Daoy (cell line): ENCODE measurements at places on chromosomes 16 and 17. TPM values are rescaled to one million over a fixed set of nuclear protein-coding genes. Genes with fewer than 3 reads are reported as not detected.

DNA sequence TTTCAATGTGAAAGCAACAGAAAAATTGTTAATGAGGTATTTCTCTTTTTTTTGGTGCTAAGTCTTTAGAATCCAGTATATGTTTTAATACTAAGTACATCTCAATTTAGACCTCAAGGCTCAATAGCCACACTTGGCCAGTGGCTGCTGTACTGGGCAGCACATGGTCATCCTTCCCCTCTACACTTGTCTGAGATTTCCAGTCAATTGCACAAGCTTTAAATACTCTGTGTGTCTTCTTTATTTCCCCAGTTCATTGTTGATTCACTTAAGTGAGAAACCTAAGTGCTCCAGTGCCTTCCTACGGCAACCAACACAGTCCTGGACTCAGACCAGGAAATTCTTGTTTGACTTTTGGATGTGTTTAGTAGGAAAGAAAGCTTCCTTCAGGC is 62.2 kb downstream of the TNRC6C start:
- no peak for DNase-seq

DNA sequence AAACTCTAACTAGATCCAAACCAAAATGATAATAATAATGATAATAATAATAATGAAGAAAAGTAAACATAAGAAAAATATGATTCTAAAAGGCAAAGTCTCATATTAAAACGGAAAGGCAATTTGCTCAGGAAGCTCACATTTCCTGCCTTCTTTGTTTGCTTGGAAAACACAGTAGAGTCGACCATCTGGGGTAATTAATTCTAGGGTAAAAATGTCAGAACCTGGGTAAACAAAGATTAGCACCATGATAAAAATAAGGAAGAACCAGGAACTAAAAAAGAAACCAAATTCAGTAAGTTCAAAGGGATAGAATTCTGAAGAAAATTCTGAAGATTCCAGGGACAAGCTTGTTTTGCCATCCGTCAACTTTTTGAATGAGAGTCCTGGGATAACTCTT is 16.2 kb downstream of the KRABD2 start:
- no peak for DNase-seq

- no peak for DNase-seq
Measured at GRCh38 chr17:35982409-35983191, 1.3 kb upstream of the CCL16 start.

GRCh38 chr17:30200106-30200505 is 35.4 kb downstream of the SLC6A4 start:
- DNase-seq = no peak

DNA sequence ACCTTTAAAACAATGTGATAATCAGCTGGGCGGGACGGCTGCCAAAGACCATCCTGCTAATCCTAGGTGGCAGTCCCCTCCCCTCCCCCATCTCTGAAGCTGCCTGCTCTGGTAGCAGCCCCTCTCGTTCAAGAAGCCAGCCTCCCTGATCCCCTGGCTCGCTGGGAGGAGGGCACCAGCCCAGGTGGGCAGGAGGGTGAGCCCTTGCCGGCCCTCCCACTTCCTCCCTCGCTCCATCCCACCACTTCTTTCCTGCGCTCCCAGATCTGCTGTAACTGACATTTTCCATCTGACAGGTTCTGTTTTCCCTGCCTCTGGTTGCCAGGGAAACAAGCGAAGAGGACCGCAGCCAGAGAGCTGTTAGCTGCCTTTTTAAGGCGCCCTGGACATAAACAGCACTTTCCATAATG is 155.7 kb upstream of the TNRC6C start:
- DNase-seq = peak; percentile 48

- no peak for DNase-seq
Measured at GRCh38 chr16:12314653-12315185, 338.2 kb downstream of the SNX29 start.

DNA sequence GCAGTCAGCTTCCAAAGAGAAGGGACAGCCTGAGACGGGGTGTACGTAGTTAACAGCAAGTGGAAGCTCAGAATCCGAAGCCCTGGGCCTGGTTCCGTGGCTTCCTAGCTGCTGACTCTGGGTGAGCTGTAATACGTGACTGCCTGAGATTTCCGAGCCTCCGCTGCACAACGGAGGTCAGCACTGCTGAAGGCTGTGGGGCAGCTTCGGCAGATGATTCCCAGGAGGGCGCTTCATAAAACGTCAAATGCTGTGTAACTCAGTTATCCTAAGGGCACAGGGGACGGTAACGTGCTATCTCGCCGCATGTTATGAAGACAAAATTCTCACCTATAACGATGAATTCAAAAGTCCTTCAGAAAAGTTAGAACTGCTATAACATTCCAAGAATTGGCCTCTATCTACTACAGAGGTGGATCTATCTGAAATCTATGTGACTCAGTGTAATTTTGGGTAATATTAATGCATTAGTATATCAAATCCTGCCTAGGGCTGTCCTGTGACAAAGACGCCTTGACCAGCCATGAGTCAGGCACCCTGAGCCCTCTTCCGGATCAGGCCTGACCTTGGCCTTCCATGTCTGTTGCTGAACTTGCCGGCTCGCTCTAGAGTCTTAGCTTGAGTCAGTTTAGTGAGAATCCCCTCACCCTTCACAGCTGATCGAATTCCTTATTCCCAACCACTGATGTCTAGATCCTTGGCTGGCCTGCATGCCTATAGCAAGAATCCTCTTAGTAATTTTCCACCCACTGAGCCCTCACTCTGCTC is 43.5 kb downstream of the MARF1 start:
- DNase-seq = no peak

DNA sequence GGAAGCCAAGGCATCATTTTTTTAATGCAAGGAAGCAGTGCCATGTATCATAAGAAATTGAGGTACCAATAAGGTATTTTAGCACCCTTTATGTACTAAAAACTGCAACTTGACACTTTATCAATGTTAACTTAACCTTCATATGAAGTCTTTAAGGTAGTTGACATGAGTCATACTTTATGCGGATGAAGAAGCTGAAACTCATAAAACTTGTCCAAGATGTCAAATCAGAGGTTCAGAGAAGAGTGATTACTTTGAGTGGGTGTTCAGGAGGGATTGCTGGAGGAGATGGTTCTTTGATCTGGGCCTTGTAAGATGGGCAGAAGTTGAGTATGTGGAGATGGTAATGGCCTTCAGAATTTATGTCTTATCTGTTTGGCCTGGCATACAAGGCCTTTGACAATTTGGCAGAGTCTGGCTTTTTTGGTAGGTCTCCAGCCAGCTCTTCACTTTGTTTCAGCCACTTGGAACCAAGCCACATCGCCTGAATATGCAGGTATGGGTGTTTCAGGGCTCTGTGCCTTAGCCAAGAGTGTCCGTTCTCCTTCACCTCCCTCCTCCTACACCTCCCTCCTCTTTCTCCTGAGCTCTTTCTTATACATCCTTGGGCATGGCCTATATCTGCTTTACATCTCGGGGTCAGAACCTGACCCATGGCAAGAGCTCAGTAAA is 23.7 kb downstream of the YPEL2 start:
- DNase-seq = no peak

GRCh38 chr17:61331886-61332285 is 67.8 kb upstream of the TBX2 start:
- DNase-seq = no peak

GRCh38 chr16:69930117-69930776 is 20.9 kb upstream of the CLEC18A start:
- peak; percentile 62 for DNase-seq

GRCh38 chr16:46606231-46606630 is 14.9 kb downstream of the SHCBP1 start:
- DNase-seq = no peak

DNA sequence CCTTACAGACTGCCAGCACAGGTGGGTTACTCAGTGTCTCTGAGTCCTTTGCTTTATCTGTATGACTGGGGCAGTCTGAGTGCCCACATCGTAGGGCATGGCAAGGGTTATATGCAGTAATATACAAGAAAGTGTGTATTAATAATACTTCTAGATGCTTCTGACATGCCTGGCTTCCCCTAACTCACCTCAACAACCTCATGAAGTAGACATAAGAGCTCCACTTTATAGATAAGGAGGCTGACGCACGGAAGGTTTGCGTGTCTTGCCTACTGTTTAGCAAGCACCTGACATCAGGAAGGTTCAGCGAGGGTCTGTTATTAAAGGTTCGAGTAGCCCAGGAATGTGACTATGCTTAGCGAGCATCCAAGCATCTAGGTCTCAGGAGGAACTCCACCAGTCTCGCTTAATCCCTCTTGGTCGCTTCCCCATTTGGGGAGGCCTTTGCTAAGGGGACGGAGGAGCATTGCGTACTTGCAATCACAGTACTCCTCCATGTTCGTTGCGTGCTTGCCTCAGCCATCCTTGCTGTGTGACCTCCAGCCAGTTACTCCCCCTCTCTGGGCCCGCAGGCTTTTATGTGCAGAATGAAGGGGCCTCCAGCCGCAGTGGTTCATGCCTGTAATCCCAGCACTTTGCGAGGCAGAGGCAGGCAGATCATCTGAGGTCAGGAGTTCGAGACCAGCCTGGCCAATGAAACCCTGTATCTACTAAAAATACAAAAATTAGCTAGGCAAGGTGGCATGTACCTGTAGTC is 1.6 kb downstream of the KCNG4 start:
- DNase-seq = no peak

DNA sequence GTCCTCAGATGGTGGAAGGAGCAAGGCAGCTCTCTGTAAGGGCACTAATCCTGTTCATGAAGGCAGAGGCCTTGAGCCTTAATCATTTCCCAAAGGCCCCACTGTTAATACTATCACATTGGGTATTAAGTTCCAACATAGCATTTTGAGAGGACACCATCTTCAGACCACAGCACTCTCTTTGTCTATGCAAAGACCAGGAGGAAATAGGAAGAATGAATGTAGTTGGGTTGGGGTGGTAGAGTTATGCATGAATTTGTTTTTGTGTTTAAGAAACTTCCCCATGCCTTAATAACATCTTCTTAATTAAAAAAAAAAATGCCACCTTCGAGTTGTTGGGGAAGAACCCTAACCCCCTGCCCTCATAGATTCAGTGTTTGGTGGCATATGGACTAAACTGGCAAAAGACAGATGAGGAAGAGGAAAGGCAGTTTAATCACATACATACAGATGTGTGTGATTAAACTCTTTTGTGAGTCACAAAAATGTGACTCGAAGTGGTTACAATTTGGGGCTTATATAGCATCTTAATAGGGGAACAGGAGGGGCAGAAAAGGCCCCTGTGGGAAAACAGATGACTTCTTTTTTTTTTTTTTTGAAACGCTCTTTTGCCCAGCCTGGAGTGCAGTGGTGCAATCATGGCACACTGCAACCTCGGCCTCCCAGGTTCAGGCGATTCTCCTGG is 35.0 kb upstream of the SLC5A10 start:
- DNase-seq = no peak

DNA sequence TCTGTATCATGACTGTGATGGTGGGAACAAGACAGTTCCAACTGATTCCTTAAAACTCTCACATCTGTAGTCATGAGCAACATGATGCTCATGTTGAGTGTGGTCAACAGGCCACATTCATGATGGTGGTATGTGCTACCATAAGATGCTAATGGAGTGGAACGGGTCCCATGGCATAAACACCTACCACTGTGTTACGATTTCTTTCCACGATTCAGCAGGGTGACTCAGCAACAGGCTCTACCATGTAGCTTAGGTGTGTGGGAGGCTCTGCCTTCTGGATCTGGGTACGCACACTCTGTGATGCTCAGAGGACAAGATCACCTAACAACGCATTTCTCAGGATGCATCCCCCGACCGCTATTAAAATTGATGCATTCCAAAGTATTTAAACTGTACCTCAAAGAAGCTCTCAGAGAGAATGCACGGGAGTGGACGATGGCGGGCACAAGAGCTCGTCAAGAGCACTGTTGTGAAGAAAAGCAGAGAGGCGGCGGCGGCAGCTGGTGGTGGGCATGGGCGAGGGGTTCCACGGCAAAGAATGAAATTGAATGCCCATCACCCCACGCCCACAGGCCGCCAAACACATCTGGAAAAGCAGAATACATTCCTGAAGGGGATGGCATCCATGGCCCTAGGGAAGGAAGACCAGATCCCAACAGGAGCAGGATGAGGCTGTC is 133.3 kb downstream of the ZNF778 start:
- peak; percentile 32 for DNase-seq

- DNase-seq = peak; percentile 81
Measured at GRCh38 chr16:29806641-29807425, 504 bp downstream of the MAZ start.

- DNase-seq = peak; percentile 61
Measured at GRCh38 chr17:43907425-43907981, at the start of gene MPP2. MPP2 (minus strand) TSS chr17:43907536; CDS start chr17:43904460, 3,076 bp downstream.

- no peak for DNase-seq
Measured at GRCh38 chr17:50835301-50836234, at the start of gene WFIKKN2. WFIKKN2 (plus strand) TSS chr17:50835586; CDS start chr17:50835938, 352 bp downstream.

DNA sequence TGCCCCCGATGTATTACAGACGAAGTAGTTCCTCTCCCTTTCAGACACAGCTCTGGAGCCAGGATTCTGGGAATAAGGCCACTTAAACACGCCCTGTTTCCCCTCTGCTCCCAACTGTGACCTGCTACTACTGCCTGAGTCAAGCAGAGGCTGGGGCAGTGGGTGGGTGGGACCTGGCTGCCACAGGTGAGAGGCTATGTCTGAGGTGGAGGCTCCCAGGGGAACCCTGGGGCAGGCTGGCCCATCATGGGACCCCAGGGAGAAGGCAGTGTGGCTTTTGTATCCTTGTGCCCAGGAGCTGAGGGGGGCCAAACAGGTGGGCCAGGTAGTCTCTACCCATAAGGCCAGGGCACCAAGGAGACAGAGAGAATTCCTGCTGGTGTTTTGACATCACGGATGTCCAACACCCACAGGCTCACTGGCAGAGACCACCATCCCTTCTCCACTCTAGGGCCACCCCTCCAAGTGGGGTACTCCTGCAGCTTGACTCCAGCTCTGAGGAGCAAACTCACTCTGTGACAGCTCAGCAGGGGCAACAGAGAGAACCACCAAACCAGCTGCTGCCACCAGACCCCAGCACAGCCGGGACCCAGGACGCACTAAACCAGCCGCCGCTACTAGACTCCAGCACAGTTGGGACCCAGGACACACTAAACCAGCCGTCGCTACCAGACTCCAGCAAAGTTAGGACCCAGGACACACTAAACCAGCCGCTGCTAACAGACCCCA is 105.3 kb upstream of the SMURF2 start:
- DNase-seq = no peak

DNA sequence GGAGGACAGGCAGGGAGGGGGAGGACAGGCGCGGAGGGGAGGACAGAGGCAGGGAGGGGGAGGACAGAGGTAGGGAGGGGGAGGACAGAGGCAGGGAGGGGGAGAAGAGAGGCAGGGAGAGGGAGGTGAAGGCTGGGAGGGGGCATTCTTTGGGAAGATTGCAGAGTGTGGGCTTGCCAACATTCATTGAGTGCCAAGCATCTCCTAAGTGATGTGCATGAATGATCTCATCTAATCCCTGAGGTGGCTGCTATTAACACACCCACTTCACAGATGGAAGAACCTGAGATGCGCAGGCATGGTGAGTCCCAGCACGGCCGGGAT is 58.3 kb downstream of the NT5M start:
- no peak for DNase-seq

GRCh38 chr17:51430591-51430990 is 170.2 kb downstream of the UTP18 start:
- DNase-seq = no peak

TLCD1 gene
- 1.3 and 2.4 TPM in 2 replicates for total RNA-seq

HERPUD1 gene
- total RNA-seq = 24.3 and 29.4 TPM in 2 replicates

SLC5A10 gene
- 0.06 TPM in 1 of 2 replicates, not detected in the other for total RNA-seq

CNTD1 gene
- total RNA-seq = 0.06 TPM in 1 of 2 replicates, not detected in the other

KRT34 gene
- total RNA-seq = 0.46 and 1.4 TPM in 2 replicates

CSH2 gene
- total RNA-seq = not detected in 2 replicates

GSG1L gene
- not detected in 2 replicates for total RNA-seq

NPIPB8 gene
- not detected in 2 replicates for total RNA-seq

UMOD gene
- total RNA-seq = not detected in 2 replicates

EME1 gene
- 9.2 and 15.4 TPM in 2 replicates for total RNA-seq

GNGT2 gene
- total RNA-seq = not detected in 2 replicates

UBE2I gene
- total RNA-seq = 37.6 and 69.5 TPM in 2 replicates

KLHL10 gene
- total RNA-seq = 0.74 TPM in 1 of 2 replicates, not detected in the other

PRRT2 gene
- 0.29 TPM in 1 of 2 replicates, not detected in the other for total RNA-seq

LASP1 gene
- total RNA-seq = 71.0 and 77.9 TPM in 2 replicates

NPIPA8 gene
- 0.21 and 2.5 TPM in 2 replicates for total RNA-seq

MIS12 gene
- total RNA-seq = 19.9 and 27.3 TPM in 2 replicates
